ENCODE measurements at places on chromosomes 1 and 21. TPM values are rescaled to one million over a fixed set of nuclear protein-coding genes. Genes with fewer than 3 reads are reported as not detected.

GRCh38 chr1:25140073-25140797 is 92.1 kb downstream of the SYF2 start:
- peak; percentile 32 for DNase-seq
- peaks cover 5% of the 10 kb centered on the region for H3K4me1 ChIP-seq
- H3K36me3 ChIP-seq = no peaks in the 10 kb centered on the region
- H3K4me3 ChIP-seq = no peak overlapping the region
- peaks cover 17% of the 10 kb centered on the region for H3K27me3 ChIP-seq
- no peak overlapping the region for H3K27ac ChIP-seq

DNA sequence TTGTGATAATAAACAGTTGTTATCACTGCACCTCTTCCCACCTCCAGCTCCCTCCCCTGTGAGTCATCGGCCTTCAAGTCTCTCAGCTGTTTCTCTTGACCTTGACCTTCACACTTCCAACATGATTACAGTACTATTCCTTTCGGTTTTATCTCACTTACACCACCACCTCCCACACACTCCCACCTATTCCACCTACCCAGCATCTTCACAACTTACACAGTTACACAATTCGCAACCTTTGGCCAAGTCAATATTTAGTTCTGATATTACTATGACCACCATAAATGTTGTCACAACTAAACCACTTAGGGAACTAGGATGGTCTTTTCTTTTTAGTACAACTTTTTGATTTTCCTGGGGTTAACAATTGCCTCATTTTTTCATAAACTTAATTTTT is 60.2 kb downstream of the RIPK4 start:
- peak; percentile 53 for DNase-seq

DNA sequence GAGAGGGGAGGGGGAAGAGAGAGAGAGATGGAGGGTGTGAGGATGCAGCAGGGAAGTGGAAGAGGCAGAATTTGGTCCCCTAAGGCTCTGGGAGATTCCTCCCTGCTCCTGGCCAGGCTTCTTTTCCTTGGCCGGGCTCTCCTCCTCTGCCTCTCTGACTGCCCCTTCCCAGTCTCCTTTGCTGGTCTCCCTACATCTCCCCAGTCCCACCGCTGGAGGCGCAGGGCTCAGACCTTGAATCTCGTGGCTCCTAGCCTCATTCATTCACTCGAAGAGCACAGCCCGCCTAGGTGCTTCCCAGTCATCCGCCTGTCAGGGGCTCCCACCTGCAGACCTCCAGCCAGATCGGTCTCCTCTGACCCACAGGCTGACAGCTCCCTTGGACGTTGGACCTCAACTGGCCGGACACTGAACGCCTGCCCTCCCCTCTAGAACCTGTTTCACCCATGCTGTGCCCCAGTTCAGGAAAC is 76.5 kb downstream of the VWA5B1 start:
- no peak overlapping the region for H3K27ac ChIP-seq
- peaks cover 11% of the 10 kb centered on the region for H3K4me1 ChIP-seq
- peaks cover 58% of the 10 kb centered on the region for H3K27me3 ChIP-seq
- H3K4me3 ChIP-seq = no peak overlapping the region
- no peaks in the 10 kb centered on the region for H3K36me3 ChIP-seq
- DNase-seq = no peak

GBP7 gene
- 0.11 TPM for total RNA-seq

LCE3B gene
- total RNA-seq = not detected

GRCh38 chr1:245512980-245513578 is 358.3 kb downstream of the KIF26B start:
- peaks cover 13% of the 10 kb centered on the region for H3K27me3 ChIP-seq
- no peaks in the 10 kb centered on the region for H3K4me1 ChIP-seq
- no peak overlapping the region for H3K27ac ChIP-seq
- H3K36me3 ChIP-seq = no peaks in the 10 kb centered on the region

DNA sequence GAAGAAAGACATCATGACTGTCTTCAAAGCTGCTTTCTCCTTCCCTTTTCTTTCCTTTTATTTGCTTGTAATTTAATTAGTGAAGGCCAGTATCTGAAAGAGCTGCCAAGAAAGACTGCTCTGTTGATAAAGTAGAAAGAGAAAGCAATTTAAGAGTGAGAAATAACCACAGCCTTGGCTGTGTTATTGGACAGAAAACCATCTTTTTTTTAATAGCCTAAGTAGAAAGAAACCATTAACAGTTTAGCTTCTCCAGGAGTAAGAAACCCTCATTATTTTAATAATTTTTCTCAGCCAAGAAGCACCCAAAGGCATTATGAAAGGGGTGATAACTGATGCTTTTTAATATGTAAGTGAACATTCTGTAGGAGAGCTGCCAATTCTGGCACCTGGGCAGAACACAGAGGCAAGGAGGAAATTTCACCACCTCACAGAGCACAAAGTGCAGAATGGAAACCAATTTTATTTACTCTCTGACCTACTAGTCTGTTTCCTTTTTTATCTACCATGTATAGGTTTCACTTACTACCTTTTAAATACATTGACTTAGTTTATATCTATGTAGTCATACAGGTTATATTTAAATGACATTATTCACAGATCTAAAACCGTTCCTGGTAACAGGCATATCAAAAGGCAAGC is 703.2 kb downstream of the MRPL39 start:
- DNase-seq = no peak
- H3K27me3 ChIP-seq = no peaks in the 10 kb centered on the region
- H3K4me3 ChIP-seq = no peak overlapping the region
- H3K4me1 ChIP-seq = no peaks in the 10 kb centered on the region

Measured in activated CD8-positive, alpha-beta T cell treated with anti-CD3 and anti-CD28 coated beads for 36 hours (primary cell).